Colonic mucosa (tissue), 4 donors: ENCODE measurements at places on chromosomes 2 and 18. TPM values are rescaled to one million over a fixed set of nuclear protein-coding genes. Genes with fewer than 3 reads are reported as not detected.

GRCh38 chr2:33570681-33571080 lies 28.4 kb downstream of the FAM98A start:
- no peaks in the 10 kb centered on the region for H3K4me1 ChIP-seq
- no peaks in the 10 kb centered on the region for H3K36me3 ChIP-seq
- H3K27me3 ChIP-seq = no peaks in the 10 kb centered on the region

DNA sequence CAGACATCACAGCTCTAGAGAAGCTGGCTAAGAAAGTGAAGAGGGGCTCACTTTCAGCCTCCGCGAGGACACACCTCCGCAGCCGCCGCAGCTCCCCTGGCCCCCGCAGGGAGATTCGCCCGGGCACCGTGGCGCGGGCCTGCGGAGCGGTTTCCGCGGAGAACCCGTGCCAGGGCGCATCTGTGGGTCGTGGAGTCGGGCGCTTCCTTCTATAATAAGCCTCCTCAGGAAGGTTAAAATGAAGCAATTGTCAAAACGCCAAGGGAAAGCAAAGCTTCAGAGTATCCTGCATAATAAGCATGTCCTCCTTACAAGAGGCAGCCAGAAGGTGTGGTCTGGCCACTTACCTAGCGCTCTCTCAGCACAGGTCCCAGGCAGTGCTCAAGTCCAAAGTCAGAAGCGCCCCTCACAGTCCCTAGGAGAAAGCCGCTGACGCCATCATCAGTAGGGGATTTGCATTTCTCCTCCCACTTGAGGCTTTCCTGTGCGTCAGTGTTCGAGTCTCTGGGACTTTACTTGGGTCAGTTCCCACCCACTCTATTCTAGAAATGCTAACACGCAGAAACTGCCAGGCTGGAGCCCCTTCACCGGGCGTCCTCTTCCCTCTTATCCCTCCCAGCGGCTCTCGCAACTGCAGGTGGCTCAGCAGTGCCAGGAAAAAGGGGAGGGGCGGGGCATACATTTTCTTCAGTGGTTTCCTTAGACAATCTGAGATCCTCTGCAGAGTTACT lies at the start of gene STAT4:
Gene STAT4 (minus strand): TSS at position 395 of the 731 bp plus-strand sequence. CDS start 2,791 bp downstream, outside the sequence.
- no peaks in the 10 kb centered on the region for H3K27me3 ChIP-seq
- H3K27ac ChIP-seq = peak within 1 kb of the TSS; percentile 38
- peak; percentile 69 for DNase-seq
- H3K36me3 ChIP-seq = no peaks in the 10 kb centered on the region

GRCh38 chr2:134441153-134441863 lies 187.4 kb downstream of the MGAT5 start:
- H3K27me3 ChIP-seq = no peaks in the 10 kb centered on the region
- H3K27ac ChIP-seq = no peak overlapping the region
- H3K36me3 ChIP-seq = no peaks in the 10 kb centered on the region
- no peaks in the 10 kb centered on the region for H3K4me1 ChIP-seq

GRCh38 chr2:204533629-204534370 lies 11.5 kb upstream of the PARD3B start:
- no peaks in the 10 kb centered on the region for H3K36me3 ChIP-seq
- no peak overlapping the region for H3K4me3 ChIP-seq
- peak; percentile 38 for DNase-seq
- H3K27me3 ChIP-seq = no peaks in the 10 kb centered on the region
- no peaks in the 10 kb centered on the region for H3K4me1 ChIP-seq
- no peak overlapping the region for H3K27ac ChIP-seq

DNA sequence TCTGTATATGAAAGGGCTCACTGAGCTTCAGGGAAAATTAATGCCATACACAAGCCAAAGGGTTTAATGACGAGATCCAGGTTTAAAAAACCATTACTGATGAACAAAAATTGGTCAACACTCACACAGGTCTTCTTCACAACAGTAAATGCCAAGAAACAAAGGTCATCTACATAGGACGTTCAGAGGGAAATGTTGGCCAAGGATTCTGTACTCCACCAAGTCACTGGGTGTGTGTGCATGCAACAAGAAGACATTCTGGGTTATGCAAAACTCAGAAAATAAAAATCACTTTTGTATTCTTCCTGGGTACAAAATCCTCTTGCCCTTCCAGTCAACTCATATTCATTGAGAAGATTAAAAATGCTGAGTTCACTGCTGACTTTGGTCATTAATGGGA lies 78.3 kb downstream of the ACTR2 start:
- H3K36me3 ChIP-seq = no peaks in the 10 kb centered on the region
- DNase-seq = no peak
- H3K4me3 ChIP-seq = no peak overlapping the region
- H3K4me1 ChIP-seq = no peaks in the 10 kb centered on the region
- no peak overlapping the region for H3K27ac ChIP-seq

GRCh38 chr2:85761512-85761944 lies 7.7 kb downstream of the ATOH8 start:
- H3K4me1 ChIP-seq = no peaks in the 10 kb centered on the region
- H3K4me3 ChIP-seq = no peak overlapping the region
- H3K27ac ChIP-seq = no peak overlapping the region

The PROM2 gene
- total RNA-seq = 63.4 TPM

The PSMA8 gene
- not detected for total RNA-seq

DNA sequence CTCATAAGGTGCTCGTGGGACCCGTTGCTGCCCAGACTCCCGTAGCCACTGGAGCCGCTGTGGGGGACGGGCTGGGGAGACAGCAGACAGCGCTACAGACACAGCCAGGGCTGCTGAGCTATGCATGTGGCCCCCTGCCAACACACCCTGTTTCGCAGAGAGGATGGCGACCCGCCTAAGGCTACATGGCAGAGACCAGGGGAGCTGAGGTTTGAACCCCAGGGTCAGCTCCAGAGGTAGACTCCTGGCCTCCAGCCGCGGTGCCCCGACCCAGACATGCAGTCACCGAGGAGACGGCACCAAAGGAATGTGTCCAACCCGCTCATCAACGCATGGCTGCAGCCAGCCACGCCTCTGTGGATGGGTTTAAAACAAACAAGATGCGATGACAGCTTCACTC lies 21.0 kb upstream of the HES6 start:
- no peak overlapping the region for H3K27ac ChIP-seq
- H3K27me3 ChIP-seq = no peaks in the 10 kb centered on the region

The PXDN gene
- 9.5 TPM for total RNA-seq

The INPP5D gene
- total RNA-seq = 7.1 TPM

The SERPINB2 gene
- total RNA-seq = not detected

DNA sequence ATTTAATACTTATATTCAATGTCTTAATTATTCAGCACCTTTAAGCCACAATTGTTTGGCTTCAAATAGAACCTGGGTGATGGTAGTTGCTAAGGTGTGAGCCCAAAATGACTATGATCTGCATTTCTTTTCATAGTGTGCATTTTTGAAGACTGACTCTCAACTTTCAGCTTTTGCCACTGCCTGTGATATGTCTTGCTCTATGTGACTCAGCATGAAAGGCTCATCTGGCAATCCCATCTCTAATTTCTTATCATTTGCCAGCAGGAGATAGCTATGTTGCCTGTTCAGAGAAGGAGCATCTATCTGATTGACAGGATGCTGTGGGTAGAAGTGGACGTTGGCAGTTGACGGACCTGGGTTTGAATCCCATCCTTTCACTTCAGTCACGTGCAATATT lies 34.5 kb upstream of the CCDC93 start:
- no peak overlapping the region for H3K4me3 ChIP-seq
- H3K27me3 ChIP-seq = no peaks in the 10 kb centered on the region
- H3K36me3 ChIP-seq = no peaks in the 10 kb centered on the region
- no peak for DNase-seq
- H3K27ac ChIP-seq = no peak overlapping the region

GRCh38 chr2:54604871-54605270 lies 118.6 kb upstream of the EML6 start:
- H3K36me3 ChIP-seq = no peaks in the 10 kb centered on the region
- no peak for DNase-seq
- no peak overlapping the region for H3K4me3 ChIP-seq
- H3K4me1 ChIP-seq = peaks cover 17% of the 10 kb centered on the region
- no peaks in the 10 kb centered on the region for H3K27me3 ChIP-seq
- H3K27ac ChIP-seq = no peak overlapping the region

The CNTNAP5 gene
- total RNA-seq = 0.35 TPM

The PIGN gene
- 37.9 TPM for total RNA-seq

- H3K27me3 ChIP-seq = no peaks in the 10 kb centered on the region
- no peaks in the 10 kb centered on the region for H3K36me3 ChIP-seq
Observed at GRCh38 chr2:171201271-171201670, 40.6 kb upstream of the TLK1 start.

The CABLES1 gene
- 4.2 TPM for total RNA-seq

DNA sequence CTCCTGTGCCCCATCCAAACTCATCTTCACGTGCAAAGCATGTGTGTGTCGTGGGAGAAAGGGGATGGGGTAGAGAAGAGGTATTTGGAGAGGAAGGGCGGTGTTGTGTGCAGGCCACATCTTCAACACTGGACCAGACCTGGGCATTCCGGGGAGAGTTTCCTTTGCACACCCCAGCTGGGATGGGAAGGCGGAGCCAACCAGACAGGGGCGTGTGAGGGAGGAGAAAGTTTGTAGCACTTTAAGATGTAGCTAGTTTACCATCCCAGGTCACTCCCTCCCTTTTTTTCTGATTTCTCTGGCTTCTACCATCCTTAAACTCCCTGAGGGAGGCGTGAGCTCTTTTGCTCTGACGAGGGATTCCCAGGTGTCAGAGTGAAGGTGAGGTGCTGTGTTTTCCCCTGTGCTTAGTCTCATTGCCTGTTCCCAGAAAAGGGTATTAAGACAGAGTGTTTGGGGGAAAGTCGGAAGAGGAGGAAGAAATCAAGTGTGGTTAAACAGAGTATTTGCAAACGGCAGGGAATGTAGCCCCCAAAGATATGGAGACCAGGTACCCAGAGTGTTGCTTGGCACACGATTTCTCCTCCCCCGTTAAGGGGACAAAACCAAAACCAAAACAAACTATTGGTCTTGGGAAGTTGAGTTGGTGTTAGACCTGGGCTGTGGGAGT lies 1.6 kb downstream of the SETBP1 start:
- DNase-seq = peak; percentile 57
- H3K27me3 ChIP-seq = no peaks in the 10 kb centered on the region
- no peaks in the 10 kb centered on the region for H3K36me3 ChIP-seq
- H3K27ac ChIP-seq = peak overlapping the region; percentile 67
- no peak overlapping the region for H3K4me3 ChIP-seq

DNA sequence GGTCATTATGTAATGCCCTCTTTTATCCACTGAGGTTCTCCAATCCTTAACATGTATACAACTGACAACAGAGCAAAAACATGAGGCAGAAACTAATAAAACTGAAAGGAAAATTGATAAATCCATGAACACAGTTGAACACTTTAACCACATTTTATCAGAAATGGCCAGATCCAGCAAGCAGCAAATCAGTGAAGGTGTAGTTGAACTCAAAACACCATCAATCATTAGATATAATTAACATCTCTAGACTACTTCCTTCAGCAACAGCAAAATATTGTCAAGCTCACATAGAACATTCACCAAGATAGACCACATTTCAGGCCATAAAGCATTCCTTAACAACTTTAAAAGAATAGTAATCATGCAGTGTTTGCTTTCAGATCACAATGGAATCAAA lies 72.9 kb downstream of the HS6ST1 start:
- H3K4me3 ChIP-seq = no peak overlapping the region
- H3K27me3 ChIP-seq = no peaks in the 10 kb centered on the region

- H3K36me3 ChIP-seq = no peaks in the 10 kb centered on the region
- H3K4me1 ChIP-seq = no peaks in the 10 kb centered on the region
- no peaks in the 10 kb centered on the region for H3K27me3 ChIP-seq
- H3K4me3 ChIP-seq = no peak overlapping the region
- no peak overlapping the region for H3K27ac ChIP-seq
Observed at GRCh38 chr2:262117-262516, 1.7 kb downstream of the SH3YL1 start.

DNA sequence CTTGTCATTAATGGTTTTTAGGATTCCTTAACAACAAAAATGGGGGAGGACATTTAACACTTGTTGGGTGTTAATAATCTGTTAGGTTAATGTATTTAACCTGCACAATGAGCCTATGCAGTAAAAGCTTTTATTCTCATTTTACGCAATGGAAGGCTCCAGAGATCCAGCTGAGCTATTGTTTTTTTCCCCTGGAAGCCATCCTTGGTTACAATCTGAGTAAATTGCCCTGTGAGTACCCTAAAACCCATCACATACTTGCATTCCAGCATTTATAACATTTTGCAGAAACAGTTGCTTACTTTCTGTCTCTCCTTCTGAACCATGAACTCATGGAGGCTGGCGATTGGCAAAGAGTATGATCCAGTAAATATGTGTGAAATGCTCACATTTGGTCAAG lies 30.2 kb upstream of the DOCK10 start:
- H3K27me3 ChIP-seq = no peaks in the 10 kb centered on the region
- no peaks in the 10 kb centered on the region for H3K4me1 ChIP-seq
- H3K27ac ChIP-seq = no peak overlapping the region
- DNase-seq = no peak

- DNase-seq = peak; percentile 35
- no peaks in the 10 kb centered on the region for H3K36me3 ChIP-seq
- H3K27ac ChIP-seq = no peak overlapping the region
- H3K4me1 ChIP-seq = no peaks in the 10 kb centered on the region
- H3K4me3 ChIP-seq = no peak overlapping the region
Observed at GRCh38 chr18:23735021-23735464, 45.8 kb downstream of the LAMA3 start.

GRCh38 chr2:26251893-26252292 lies 7.2 kb downstream of the HADHB start:
- no peaks in the 10 kb centered on the region for H3K4me1 ChIP-seq
- no peak overlapping the region for H3K27ac ChIP-seq
- H3K4me3 ChIP-seq = no peak overlapping the region
- H3K36me3 ChIP-seq = no peaks in the 10 kb centered on the region
- DNase-seq = no peak

The PKDCC gene
- 61.3 TPM for total RNA-seq

DNA sequence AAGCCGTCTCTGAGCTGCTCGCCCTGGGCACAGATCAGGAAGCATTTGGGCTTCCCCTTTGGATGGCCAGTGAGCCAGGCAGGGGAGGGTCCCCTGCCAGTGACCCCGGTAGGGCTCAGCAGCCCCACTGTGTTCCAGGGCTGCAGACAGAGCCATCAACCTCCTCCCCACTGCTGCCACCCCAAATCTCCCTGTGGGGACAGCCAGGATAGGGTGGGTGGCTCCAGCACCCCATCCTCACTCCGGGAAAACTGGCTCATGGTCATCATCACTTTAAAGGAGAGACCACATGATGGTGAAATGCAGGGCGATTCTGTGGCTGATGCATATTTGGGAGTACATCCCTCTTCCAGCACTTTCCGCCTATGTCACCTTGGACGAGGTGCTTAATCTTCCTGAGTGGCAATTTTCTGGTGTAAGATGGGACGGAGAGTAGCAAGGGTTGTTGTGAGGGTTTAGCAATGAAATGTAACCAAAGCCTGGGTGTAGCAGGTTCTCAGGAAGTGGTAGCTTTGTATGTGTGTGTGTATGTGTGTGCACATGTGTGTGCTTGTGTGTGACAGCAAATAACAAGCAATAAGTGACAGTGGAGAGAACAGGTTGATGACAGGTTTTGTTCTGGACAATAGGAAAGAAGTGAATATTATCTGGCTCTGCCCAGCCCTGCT lies 61.8 kb downstream of the ACAA2 start:
- H3K27ac ChIP-seq = no peak overlapping the region
- no peak overlapping the region for H3K4me3 ChIP-seq
- no peaks in the 10 kb centered on the region for H3K4me1 ChIP-seq
- no peak for DNase-seq
- no peaks in the 10 kb centered on the region for H3K36me3 ChIP-seq
- H3K27me3 ChIP-seq = no peaks in the 10 kb centered on the region

The KRTCAP3 gene
- 147 TPM for total RNA-seq

GRCh38 chr2:16425462-16426336 lies 239.9 kb downstream of the CYRIA start:
- H3K36me3 ChIP-seq = no peaks in the 10 kb centered on the region
- peak; percentile 65 for DNase-seq
- H3K4me1 ChIP-seq = peaks cover 5% of the 10 kb centered on the region
- no peaks in the 10 kb centered on the region for H3K27me3 ChIP-seq

GRCh38 chr2:74653589-74653984 lies 460 bp upstream of the SEMA4F start:
- no peaks in the 10 kb centered on the region for H3K36me3 ChIP-seq
- no peak for DNase-seq
- no peaks in the 10 kb centered on the region for H3K4me1 ChIP-seq
- no peaks in the 10 kb centered on the region for H3K27me3 ChIP-seq
- peak overlapping the region; percentile 73 for H3K4me3 ChIP-seq
- no peak overlapping the region for H3K27ac ChIP-seq
